ENCODE measurements at places on chromosomes 5 and 9.

- DNase-seq, result peak; percentile 74
These were observed 294.1 kb downstream of the FANCC start for GRCh38 chr9:95023217-95024003.

DNA sequence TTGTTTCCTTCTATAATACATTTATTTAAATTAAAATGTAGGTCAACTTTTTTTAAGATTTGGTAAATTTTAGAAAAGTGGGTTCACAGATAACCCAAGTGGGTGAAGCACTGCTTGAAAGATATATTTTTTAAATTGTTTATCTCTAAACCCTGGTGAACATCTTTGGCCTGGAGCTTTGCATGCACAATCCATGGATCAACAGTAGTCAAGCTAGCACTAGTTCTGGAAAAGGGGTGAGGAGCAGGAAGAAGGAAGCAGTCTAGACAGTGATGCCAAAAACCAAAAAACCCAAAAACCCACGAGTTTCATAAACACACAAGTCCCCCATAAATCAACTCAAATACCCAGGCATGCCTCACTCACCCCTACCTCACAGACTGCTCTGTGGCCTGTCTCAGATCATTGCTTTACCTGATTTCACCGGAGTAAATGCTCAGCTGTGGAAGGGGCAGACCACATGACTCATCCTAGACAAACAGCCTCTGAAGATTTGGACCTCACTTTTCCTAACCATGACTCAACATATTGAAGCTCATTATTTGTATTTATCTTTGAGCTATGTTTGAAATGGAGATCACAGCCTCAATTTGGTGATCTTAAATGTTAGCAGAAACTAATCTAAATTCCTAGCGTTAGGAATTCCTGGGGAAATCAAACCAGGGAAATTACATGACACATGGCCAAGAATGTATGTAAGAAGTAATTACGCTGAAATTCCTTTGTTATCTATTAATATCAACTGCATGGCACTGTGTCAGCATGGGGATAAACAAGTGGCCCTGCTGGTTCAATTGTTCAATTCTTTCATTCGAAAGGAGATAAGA, 149.6 kb downstream of the ZNF608 start:
- DNase-seq, result no peak

DNA sequence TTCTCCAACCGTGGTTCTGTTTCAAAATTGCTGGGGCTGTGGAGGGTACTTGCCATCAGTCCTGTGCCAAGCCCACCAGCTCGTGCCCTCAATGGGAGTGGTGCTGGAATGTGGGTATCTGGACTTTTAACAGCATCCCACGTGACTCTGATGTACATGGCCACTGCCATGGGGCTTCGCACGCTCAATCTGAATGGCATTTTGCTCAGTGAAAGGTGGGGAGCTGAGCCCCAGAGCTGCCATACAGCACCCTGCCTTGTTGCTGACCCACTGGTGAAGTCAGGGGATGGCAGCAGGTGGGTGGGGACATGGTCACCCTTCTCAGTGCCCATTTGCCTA, 16.6 kb upstream of the SYNPO start:
- DNase-seq, result no peak

DNA sequence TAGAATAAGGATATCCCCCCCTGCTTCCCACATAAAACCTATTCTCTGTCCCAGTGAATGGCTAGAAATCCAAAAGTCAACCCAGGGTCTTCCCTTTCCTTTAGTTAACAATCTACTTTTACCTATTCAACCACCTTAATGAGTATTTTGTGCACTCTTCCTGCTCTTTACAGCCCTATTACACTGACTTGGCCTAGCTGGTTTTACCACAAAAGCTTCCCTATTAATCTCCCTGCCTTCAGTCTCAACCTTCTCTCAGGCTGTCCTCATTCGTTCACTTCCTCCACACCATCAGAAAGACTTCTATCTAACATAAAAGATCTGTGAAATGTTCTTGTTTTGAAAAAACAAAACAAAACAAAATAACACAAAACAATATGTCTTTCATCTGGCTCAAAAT, 16.2 kb downstream of the CTNNAL1 start:
- DNase-seq, result no peak

- DNase-seq, result no peak
These were observed 75.7 kb downstream of the PTCH1 start for GRCh38 chr9:95441081-95441480.

GRCh38 chr9:92180002-92180400, 64.8 kb upstream of the SPTLC1 start:
- DNase-seq, result no peak

- no peak for DNase-seq
These were observed 11.7 kb upstream of the FCN2 start for GRCh38 chr9:134868751-134869553.

DNA sequence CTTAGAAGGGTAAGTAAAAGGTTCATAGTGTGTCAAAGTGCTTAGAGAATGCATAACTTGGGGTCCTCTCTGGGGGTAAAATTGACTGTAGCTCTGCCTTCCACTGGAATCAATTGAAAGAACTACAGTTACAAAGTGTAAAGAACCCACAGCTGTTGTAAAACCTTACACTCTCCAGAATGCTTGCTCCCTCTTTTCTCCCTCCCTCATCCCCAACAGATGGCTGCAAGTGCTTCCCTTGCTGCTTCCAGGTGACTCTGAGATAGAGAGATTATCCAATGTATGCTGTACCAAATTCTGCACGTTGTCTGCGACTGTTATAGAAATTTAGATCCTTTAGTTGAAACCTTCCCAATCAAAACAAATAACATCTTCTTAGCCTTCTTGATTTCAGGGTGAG, 126.0 kb downstream of the STK32A start:
- DNase-seq, result no peak

GRCh38 chr9:136694163-136694871, 7.1 kb upstream of the AGPAT2 start:
- DNase-seq, result peak; percentile 39

- no peak for DNase-seq
These were observed 15.8 kb downstream of the GALNT10 start for GRCh38 chr5:154206311-154206710.

- DNase-seq, result no peak
These were observed 15.4 kb downstream of the SLC25A46 start for GRCh38 chr5:110754181-110754580.

DNA sequence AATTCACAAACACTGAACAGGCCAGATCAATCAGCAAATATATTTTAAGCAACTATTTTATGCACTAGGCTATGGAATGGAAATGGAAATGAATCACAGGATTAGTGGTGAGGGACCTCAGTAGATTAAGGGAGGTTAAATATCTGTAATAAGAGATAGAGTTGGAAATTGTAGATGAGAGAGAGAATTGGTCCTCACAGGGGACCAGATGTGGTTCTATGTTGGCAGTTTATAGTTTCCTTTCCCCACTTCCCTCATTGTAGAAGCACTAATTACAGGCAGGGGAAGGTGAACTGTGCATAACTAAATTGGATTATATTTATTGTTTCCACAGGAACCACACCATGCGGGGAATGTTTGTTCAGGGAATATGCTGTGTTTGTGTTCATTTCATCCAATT, 496.2 kb downstream of the ARHGEF28 start:
- DNase-seq, result no peak

DNA sequence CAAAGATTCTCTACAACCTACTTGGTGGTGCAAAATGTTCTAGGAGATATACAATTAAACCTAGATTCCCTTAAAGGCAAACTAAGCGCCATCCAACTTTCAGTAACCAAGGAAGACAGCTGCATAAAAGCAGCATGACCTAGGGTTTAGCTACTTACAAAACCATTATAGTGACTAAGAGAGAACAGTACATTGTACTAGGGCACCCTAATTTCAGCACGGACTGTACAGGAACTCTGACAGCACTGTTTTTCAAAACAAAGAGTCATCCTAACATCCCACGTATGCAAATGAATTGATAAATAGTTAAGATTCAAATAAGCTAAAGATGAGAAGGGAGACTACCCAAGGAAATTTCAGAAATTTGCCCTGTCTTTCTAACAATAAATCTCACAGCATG, 30.0 kb downstream of the STRBP start:
- DNase-seq, result peak; percentile 1

DNA sequence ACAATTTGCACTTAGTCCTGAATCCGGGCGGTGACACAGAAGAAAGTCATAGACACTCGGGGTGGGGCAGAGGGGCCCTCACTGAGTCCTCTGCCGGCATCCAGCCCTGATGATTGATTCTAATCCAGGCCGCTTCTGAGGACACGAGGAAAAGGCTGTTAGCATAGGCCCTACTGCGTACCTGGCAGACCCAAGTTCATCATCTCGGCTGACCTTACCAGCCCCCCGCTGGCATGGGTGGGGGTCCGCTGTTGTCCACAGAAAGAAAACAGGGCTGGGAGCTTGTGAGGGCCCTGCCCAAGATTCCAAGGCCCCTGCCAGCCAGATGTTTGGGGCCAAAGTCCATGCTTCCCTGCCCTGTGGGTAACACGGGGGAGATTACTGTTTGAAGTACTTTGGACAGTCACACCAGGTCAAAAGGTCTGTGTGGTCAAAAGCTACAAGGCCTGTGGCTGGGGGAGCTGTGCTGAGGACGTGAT, 24.5 kb downstream of the ERGIC1 start:
- no peak for DNase-seq

- no peak for DNase-seq
These were observed 61.6 kb upstream of the GNE start for GRCh38 chr9:36319806-36320205.

- peak; percentile 1 for DNase-seq
These were observed 37.5 kb downstream of the SPRY4 start for GRCh38 chr5:142287096-142287972.

GRCh38 chr9:80994892-80995291, 694.5 kb downstream of the TLE1 start:
- DNase-seq, result no peak

- no peak for DNase-seq
These were observed 38.7 kb upstream of the COL15A1 start for GRCh38 chr9:98905015-98905414.

- DNase-seq, result no peak
These were observed 35.1 kb upstream of the ORM1 start for GRCh38 chr9:114287763-114288192.

- no peak for DNase-seq
These were observed 12.4 kb downstream of the PTGS1 start for GRCh38 chr9:122382901-122383850.

GRCh38 chr9:134205672-134206310, 41.4 kb upstream of the RNU6ATAC start:
- peak; percentile 34 for DNase-seq

GRCh38 chr5:67699560-67699959, 503.0 kb upstream of the CD180 start:
- no peak for DNase-seq

DNA sequence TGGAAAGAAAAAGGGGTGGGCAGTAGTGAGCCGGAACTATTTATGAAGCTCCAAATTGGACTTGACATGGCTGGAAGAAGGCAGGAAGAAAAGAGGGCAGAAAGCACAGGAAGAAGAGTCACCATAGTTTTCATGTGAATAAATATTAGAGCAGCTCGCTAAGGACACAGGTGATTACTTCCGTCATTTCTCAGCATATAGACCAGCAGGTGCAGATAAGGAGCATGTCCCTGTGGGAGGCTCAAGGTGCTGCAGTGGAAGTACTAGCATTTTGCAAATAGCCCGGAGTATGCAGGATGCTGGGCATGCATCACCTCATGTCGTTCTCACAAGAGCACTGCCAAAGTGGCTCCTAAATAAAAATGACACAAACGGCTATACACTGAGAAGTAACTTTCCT, 71.3 kb upstream of the HTR4 start:
- DNase-seq, result no peak

- no peak for DNase-seq
These were observed 121.9 kb upstream of the STK32A start for GRCh38 chr5:147112899-147113298.

DNA sequence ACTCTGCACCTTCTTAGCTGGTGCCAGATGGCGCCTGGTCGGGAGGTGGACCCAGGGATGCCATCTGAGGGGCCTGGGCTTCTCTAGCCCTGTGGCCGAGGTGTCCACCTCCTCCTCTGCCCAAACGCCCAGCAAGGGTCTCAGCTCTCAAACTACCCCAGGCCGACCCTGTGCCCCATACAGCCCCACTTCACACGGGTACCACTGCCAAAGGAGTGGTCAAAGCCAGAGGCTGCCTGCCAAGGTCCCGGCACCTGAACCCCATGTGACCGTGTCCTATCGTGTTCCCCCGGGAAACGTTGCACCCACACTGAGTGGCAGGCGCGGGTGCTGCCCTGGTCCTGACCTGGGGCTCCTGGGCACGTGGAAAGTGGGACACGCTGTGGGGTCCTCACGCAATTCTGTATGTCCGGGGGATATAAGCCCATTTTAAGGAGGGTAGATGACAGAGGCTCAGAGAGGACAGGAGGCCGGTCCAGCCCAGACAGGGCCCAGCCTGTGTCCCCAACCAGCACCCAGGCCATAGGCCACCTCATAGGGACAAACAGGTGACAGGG, 1.9 kb downstream of the ENTPD8 start:
- no peak for DNase-seq
